ENCODE measurements at places on chromosomes 5 and 9.

GRCh38 chr5:127353796-127354195 is 63.2 kb downstream of the MEGF10 start:
- no peak overlapping the region for H3K27ac ChIP-seq
- H3K27me3 ChIP-seq, result peaks cover 3% of the 10 kb centered on the region
- H3K4me3 ChIP-seq, result no peak overlapping the region
- H3K4me1 ChIP-seq, result peaks cover 20% of the 10 kb centered on the region
- DNase-seq, result no peak
- H3K36me3 ChIP-seq, result no peaks in the 10 kb centered on the region

GRCh38 chr9:93294011-93294410 is 110.1 kb downstream of the WNK2 start:
- no peak overlapping the region for H3K4me3 ChIP-seq
- H3K27ac ChIP-seq, result no peak overlapping the region
- no peak for DNase-seq
- H3K36me3 ChIP-seq, result no peaks in the 10 kb centered on the region
- no peaks in the 10 kb centered on the region for H3K27me3 ChIP-seq
- H3K4me1 ChIP-seq, result peaks cover 18% of the 10 kb centered on the region

DNA sequence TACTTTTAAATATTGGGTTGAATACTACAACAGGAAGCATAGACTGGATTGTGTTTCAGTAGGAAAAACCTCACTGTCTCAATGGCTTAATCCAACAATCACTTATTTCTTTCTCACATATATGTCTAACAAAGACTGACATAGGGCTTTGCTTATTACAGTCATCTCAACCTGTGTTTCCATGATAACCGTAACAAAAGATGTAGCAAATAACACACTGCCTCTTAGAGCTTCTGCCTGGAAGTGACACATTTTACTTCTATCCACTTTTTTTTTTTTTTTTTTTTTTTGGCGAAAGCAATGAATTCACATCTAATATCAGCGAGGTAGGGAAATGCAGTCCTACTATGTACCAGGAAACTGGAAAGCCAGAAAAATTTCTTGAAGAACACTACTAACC is 204.9 kb upstream of the CDKN2B start:
- H3K4me1 ChIP-seq, result peaks cover under 1% of the 10 kb centered on the region
- no peaks in the 10 kb centered on the region for H3K36me3 ChIP-seq
- H3K27me3 ChIP-seq, result no peaks in the 10 kb centered on the region
- no peak for DNase-seq

DNA sequence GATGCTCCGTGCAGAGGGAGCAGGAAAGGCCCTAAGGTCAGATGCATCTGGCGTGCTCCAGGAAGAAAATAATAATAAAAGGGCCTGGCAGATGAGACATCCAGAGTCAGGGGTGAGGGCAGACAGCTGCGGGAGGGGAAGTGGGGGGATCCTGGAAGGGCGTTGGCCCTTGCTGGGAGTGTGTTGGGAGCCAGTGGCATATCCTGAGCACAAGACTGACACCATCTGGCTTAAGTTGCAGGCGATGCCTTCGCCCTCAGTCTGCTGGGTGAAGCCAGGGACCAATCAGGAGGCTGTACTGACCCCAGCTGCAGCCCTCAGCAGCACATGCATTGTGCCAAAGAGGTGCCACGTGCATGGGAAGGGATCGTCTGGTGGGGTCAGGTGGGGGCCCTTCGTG is 3.8 kb downstream of the OR2V2 start:
- DNase-seq, result no peak
- H3K4me3 ChIP-seq, result no peak overlapping the region
- no peaks in the 10 kb centered on the region for H3K36me3 ChIP-seq
- no peaks in the 10 kb centered on the region for H3K4me1 ChIP-seq

DNA sequence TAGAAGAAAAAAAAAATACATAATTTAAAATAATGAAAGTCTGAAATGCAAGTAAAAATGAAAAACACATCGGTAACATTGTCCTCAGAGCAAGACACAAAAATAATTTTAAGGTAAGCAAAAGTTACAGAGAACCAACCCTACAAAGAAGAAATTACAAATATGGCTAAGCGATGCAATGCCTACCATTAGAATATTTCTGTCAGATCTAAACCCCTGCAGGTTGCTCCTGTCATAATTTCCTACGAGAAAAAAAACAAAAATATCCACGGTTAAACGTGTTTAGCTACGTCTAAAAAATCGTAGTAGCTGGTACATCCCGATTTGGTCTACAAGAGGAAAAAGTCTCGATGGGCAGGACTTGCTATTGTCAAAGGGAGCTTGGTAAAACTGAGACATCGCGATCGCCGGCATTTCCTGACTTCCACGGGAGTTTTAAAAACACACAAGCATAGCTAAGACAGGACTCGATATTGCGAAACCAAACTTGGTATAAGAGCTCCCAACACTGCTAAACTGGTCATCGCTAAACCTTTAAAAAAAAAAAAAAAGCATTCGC is 1.1 kb upstream of the ANXA2R start:
- DNase-seq, result no peak
- no peak overlapping the region for H3K27ac ChIP-seq
- peak overlapping the region; percentile 81 for H3K4me3 ChIP-seq
- no peaks in the 10 kb centered on the region for H3K36me3 ChIP-seq
- H3K4me1 ChIP-seq, result peaks cover 52% of the 10 kb centered on the region
- H3K27me3 ChIP-seq, result peaks cover 91% of the 10 kb centered on the region

- peaks cover 29% of the 10 kb centered on the region for H3K36me3 ChIP-seq
- H3K4me1 ChIP-seq, result peaks cover 60% of the 10 kb centered on the region
- H3K27ac ChIP-seq, result peak overlapping the region; percentile 7
Measured at GRCh38 chr5:79509244-79509885, 4.6 kb downstream of the HOMER1 start.

DNA sequence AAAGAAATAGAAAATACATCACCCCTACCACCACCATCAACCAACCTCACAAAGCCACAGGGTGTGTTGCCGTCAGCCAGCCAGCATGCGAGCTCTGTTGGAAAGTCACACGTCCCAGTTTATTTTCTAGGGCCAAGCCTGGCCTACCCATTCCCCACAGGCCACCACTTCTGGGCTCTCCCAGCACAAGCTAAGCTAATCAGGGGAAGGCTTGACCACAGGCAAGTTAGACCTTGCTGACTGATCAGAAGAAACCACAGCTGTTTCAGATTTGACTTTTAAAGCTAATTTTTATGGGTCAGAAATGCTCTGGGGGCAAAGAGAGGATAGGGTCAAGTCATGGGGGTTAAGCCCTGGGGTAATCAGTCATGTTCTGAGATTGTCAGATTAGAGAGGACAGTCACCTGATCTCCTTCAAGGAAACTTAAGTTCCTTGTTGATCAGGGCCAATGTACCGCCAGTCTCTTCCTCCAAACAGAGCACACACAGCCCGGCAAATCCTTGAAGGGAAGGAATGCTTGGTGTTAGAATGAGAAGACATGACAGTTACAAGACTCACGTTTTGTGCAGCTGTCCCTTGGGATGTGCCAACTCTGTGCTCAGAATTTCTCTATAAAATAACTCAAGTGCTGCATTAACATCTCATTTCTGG is 7.6 kb downstream of the SHB start:
- no peaks in the 10 kb centered on the region for H3K36me3 ChIP-seq
- peaks cover 8% of the 10 kb centered on the region for H3K27me3 ChIP-seq
- H3K27ac ChIP-seq, result no peak overlapping the region

GRCh38 chr5:55407059-55407684 is 99.4 kb downstream of the MTREX start:
- no peak for DNase-seq
- peaks cover 47% of the 10 kb centered on the region for H3K36me3 ChIP-seq
- H3K27ac ChIP-seq, result no peak overlapping the region
- no peaks in the 10 kb centered on the region for H3K27me3 ChIP-seq
- H3K4me1 ChIP-seq, result no peaks in the 10 kb centered on the region
- H3K4me3 ChIP-seq, result no peak overlapping the region

- peaks cover 78% of the 10 kb centered on the region for H3K4me1 ChIP-seq
- no peak overlapping the region for H3K4me3 ChIP-seq
- H3K27ac ChIP-seq, result no peak overlapping the region
- peaks cover 1% of the 10 kb centered on the region for H3K36me3 ChIP-seq
- no peaks in the 10 kb centered on the region for H3K27me3 ChIP-seq
Measured at GRCh38 chr9:33138768-33139167, 28.4 kb downstream of the B4GALT1 start.

GRCh38 chr5:160750938-160751657 is 100.9 kb downstream of the ATP10B start:
- H3K4me1 ChIP-seq, result no peaks in the 10 kb centered on the region
- no peak for DNase-seq
- H3K4me3 ChIP-seq, result no peak overlapping the region
- no peak overlapping the region for H3K27ac ChIP-seq
- H3K27me3 ChIP-seq, result no peaks in the 10 kb centered on the region

GRCh38 chr9:93592643-93593021 is 16.2 kb downstream of the PHF2 start:
- H3K27me3 ChIP-seq, result peaks cover 6% of the 10 kb centered on the region
- no peak overlapping the region for H3K4me3 ChIP-seq
- peaks cover 4% of the 10 kb centered on the region for H3K36me3 ChIP-seq

DNA sequence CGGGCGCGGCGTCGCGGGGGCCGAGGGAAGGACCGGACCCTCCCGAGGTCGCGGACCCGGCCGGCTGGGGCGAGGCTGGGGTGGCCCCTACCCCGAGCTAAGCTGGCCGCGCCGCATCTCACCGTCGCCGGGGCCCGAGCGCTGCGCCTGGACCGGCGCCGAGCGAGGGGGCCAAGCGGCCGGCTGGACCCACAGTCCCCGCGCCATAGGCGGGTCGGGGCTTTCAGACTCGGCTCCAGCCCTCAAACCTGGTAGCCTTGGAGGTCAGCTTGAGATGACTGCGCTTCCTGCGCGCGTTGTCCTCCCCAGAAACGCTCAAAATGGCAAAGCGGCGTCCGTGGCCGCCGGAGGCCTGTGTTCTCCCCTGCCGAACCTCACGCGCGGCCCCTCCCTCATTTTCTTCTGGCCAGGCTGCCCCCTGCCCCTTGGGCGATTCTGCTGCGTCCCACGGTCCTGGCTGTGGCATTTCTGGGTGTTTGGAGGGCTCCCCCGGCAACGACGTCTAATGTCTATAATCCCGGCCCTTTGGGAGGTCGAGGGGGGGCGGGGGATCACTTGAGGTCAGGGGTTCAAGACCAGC is 8.7 kb upstream of the GRIN1 start:
- H3K27me3 ChIP-seq, result peaks cover 53% of the 10 kb centered on the region
- no peak overlapping the region for H3K27ac ChIP-seq
- no peaks in the 10 kb centered on the region for H3K36me3 ChIP-seq

Measured in nephron progenitor cell (in vitro differentiated cells).